ENCODE measurements at places on chromosomes 1 and 21.
A peak's percentile ranks its signal among the peaks of the same experiment; 100 is the strongest.

DNA sequence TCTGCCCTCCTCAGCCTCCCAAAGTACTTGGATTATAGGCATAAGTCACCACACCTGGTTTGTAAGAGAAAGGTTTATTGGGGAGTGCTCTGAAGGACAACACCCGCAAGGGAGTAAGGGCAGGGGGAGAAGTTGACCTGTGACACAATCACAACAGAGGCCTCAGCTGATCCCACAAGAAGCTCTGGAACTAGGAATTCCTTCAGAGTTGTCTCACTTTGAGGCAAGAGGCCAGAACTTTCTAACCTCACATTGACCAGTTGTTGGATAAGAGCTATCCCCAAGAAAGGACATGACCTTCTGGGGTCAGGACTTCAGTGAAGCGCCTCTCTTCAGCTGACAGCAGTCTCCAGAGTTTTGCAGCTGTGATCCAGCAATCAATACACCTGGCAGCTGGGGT lies 27.4 kb upstream of the RC3H1 start:
- DNase-seq, result no peak

DNA sequence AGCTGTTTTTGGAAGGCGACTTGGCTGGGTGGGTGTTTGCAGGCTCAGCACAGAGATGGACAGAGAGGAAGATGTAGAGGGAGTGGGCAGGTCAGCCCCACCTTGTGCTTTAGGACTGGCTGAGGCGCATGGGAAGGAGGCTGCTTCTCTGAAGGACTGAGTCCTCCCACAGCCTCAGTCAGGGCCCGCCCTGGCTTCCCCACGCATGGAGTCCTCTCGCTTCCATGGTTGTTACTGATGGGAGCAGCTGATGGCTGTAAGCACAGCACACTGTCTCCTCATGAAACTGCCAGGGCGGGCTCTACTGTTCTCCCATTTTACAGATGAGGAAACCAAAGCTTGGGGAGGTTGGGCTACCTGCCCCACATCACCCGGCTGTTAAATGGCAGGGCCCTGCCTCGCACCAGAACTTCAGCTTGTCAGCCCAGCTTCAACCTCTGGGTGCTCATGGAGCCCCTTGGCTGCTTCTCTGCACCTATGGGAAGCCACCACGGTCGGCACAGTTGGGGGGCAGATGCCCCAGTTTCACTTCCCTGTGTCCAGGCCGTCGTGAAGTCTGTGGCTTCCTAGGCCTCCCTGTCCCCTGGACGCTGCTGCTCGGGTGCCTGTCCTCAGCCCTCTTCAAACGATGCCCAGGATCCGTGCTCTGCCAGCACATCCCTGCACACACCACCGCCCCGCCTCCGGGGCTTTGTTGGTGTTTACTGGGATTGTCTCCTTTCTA lies 2.4 kb downstream of the TMEM201 start:
- DNase-seq, result no peak

- DNase-seq, result no peak
Observed at GRCh38 chr21:45607909-45608295, 35.6 kb upstream of the PCBP3 start.

DNA sequence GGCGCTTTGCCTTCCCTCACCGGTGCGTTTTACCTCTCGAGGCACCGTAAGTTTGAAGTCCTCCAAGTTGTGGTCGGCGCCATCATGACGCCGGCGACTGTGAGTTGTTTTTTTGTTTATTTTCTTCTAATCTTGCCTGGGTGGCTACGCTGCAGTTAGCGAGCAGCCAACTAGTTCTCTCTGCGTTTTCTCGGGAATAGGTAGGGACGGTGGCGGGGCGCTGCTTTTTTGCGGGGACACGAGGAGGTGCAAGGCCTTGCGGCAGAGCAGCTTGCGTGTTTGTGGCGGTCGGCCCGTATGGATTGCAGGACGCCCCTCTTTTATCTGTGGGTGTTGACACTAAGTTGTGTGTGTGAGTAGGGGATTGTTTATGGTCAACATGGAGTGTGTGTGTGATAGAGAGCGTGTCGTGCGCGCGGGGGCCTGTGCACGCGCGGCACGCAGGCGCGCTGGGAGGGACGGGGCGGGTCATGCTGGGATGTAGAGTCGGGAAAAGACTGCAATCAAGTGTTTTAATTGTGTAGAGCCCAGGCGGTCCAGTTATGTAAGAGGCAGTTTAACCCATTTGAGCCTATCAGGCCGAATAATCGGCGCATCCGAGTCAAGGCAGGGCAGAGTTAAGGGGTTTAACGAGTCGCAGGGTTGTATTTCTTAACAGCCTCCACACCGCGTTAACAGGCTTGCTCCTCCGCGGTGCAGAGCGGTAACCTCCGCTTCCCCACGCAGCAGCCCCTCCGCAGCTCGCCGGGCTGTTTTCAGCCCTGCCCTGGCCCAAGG lies 1.2 kb upstream of the NEGR1 start:
- peak; percentile 67 for DNase-seq

- DNase-seq, result peak; percentile 28
Observed at GRCh38 chr1:37575692-37576091, 19.0 kb downstream of the DNALI1 start.

DNA sequence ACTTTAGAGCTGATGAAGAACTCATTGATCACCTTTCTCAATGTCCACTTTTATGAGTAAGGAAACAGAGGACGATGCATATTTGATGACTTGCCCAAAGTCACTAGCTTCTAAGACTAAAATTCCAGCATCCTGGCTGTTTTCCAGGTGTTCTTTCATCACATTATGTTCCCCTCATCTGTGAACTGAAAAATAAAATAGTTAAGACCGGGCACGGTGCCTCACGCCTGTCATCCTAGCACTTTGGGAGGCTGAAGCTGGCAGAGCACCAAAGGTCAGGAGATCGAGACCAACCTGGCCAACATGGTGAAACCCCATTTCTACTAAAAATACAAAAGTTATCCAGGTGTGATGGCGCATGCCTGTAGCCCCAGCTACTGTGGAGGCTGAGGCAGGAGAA lies 297.5 kb downstream of the DUSP10 start:
- DNase-seq, result no peak

GRCh38 chr1:48960320-48960719 lies 183.6 kb upstream of the BEND5 start:
- DNase-seq, result no peak

GRCh38 chr1:228497206-228497605 lies 10.0 kb downstream of the RNF187 start:
- DNase-seq, result no peak

DNA sequence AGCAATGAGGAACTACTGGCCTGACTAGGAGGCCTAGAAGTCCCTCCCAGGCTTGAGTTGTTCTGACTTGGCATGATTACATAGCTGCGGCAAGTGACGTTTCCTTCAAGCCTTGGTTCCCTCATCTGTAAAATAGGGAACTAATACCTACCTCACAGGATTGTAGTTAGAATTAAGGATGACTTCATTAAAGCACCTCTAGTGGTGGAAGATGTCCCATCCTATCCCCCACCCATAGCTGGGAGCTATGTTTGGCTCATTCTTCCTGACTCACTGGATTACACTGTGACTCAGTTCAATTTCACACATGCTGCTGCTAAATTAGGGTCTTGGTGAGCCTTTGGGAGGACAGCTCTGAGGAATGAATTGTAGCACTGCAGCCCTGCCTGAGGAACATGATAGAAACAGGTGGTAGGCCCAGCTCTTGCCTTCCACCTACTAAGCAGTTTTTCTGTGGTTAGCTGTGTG lies 6.0 kb upstream of the SHISA4 start:
- peak; percentile 87 for DNase-seq

DNA sequence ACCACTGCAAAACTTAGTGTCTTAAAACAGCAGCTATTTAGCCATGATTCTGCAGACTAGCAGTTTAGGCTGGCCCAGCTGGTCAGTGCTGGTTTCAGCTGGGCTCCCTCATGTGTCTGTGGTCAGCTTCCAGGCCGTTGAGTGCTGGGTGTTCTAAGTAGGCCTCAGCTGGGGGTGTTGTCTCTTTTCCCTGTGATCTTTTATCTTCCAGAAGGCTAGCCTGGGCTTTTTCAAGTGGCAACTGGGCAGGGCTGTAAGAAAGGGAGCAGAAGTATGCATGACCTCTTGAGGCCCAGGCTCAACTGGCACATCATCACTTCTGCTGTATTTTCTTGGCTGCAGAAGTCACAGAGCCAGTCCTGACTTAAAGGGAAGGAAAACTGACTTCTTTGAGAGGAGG lies 136.1 kb downstream of the KIF26B start:
- no peak for DNase-seq

- DNase-seq, result peak; percentile 50
Observed at GRCh38 chr1:23718482-23718881, 24.8 kb upstream of the ELOA start.

DNA sequence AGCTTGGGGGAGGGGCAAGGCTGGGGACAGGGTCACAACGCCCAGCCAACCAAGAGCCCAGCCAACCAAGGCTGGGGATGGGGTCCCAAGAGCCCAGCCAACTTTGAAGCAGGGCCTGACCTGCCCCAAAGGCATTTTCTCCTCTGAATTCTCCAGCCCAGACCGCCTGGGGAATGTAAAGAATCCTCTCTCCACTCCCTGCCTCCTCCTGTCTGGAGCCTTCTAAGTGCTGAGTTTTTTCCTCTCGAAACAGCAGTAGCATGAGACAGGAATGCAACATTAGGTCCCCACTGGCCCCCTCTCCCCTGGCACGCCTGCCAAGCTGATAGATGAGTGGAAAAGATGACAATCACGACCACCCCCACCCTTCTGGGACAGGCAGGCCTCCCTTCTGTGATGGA lies 17.0 kb downstream of the C1orf198 start:
- peak; percentile 55 for DNase-seq

GRCh38 chr1:237012788-237013383 lies 8.6 kb upstream of the MT1HL1 start:
- no peak for DNase-seq

- peak; percentile 47 for DNase-seq
Observed at GRCh38 chr1:173333581-173333980, 126.5 kb upstream of the TNFSF4 start.

GRCh38 chr1:152743371-152744145 lies 14.3 kb upstream of the KPRP start:
- peak; percentile 2 for DNase-seq

DNA sequence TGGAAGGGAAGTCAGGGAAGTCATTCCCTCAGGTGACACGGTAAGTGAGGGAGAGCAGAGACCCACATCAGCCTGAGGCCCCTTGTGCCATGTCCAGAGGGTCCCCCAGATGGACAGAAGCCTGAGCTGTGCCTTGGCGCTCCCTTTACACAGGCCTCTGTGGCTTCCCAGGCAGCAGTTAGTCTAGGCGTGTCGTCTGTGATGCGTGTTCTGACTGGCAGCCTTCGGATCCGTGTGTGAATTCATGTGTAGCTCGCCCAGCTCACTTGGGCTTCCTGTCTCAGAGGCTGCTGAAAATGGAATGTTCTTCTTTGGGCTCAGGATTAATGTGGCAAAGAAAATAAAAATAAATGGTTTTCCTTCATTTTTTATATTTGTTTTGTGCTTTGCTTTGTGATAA lies 28.3 kb downstream of the PRMT2 start:
- DNase-seq, result no peak

DNA sequence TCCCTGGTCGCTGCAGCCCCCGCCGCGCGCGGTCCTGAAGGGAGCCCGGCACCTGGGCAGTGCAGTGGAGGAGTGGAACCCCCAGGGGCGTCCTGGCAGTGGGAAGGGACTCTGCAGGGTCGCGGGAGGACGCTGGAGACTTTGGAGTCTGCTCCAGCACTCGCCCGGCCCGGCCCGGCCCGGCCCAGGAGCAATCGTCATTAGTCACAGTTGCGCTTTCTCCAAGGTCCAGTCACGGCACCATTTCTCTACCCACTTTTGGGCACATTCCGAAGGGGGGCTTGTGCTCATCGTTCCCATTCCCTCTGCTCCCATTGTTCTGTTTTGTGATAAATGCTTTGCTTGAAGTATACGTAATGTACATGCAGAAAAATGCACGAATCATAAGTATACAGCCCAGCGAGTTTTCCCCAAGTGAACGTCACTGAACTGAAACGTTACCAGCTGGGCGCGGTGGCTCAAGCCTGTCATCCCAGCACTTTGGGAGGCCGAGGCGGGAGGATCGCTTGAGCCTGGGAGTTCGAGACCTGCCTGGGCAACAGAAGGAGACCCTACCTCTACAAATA lies 999 bp downstream of the THAP3 start:
- peak; percentile 71 for DNase-seq

DNA sequence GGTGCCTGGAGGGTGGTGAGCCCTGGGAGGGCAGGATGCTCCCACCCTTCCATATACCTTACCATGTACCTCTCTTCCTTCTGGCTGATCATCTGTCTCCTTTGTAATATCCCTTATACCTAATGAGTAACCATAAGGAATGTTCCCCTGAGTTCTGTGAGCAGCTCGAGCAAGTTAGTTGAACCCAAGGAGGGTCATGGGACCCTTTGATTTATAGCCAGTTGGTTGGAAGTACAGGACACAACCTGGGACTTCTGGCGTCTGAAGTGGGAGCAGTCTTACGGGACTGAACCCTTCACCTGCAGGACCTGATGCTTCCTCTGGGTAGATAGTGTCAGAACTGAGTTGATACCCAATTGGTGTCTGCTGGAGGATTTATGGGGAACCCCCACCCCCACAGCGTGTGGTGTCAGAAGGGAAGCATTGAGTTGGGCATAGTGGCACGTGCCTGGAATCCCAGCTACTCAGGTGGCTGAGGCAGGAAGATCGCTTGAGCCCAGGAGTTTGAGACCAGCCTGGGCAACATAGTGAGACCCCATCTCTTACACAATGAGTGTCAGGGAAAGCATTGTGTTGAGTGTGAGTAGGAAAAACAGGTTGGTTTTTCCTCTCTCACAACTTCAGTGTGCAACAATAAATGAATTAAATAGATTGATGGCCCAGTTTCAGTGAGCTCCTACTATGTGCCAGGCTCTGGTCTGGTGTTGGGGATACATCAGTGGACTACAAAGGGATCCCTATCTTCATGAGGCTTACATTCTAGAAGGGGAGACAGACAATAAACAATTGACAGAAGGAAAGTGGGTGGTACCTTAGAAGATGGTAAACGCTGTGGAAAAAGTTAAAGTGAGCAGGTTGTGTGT lies 16.0 kb downstream of the DNAJC16 start:
- DNase-seq, result no peak

DNA sequence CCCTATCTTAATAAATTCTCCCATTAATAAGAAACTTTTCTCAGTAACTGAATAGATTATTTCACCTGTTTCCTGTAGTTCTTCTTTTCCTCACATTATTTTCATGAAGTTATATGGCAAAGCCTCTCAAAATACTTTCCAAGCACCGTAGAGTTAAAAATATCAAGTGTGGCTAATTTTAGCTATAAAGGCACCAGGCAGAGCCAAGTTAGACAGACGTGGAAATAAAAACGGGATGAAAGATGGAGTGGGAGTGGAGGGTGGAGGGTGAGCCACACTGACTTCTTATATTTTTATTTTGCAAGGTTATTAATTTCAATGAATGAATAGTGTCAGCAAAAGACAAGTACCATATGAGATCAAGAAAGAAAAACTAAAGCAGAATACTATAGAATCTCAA lies 71.7 kb downstream of the ENAH start:
- no peak for DNase-seq

DNA sequence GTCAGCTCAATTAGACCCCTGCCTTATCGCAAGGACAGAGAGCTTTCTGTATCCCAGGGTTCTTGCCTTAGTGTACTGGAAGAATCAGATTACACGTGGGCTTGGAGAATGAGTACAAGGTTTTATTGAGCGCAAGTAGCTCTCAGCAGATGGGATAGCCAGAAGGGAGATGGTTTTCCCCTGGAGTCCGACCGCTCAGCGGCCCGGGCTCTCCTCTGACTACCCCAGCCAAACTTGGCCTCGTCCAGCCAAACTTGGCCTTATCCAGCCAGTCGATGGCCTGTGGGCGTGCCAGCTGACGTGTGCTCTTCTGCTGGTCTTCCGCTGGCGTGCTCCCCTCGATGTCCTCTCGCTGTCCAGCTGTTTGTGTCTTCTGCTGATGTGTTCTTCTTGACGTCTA lies 136.9 kb downstream of the SYT14 start:
- no peak for DNase-seq

GRCh38 chr1:169745015-169745861 lies 11.4 kb upstream of the SELE start:
- no peak for DNase-seq
